ENCODE measurements at places on chromosomes 3 and 15.

DNA sequence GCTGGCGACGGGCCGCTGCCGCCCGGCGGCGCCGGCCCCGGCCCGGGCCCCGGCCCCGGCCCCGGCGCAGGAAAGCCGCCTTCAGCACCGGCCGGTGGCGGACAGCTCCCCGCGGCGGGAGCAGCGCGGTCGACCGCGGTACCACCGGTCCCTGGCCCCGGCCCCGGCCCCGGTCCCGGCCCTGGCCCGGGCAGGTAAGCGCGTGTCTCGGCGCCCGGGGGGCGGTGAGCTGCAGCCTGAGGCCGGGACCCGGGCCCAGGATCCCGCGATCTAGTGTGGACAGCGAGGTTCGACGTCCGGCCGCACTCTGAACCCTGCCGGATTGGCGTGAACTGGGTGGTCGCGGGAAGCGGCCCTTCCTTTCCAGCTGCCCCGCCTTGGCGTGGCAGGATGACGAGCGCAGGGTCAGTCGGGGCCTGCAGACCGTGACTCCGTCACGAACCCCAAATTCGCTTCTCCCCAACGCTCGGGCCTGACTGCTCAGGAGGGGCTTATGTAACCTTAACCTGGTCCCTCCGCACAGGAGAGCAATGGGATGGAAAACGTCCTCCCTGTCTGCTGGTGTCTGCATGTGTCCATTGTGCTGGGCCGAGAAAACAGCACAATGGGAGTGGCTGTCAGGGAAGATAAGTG is 472 bp downstream of the BSN start:
- DNase-seq = no peak

DNA sequence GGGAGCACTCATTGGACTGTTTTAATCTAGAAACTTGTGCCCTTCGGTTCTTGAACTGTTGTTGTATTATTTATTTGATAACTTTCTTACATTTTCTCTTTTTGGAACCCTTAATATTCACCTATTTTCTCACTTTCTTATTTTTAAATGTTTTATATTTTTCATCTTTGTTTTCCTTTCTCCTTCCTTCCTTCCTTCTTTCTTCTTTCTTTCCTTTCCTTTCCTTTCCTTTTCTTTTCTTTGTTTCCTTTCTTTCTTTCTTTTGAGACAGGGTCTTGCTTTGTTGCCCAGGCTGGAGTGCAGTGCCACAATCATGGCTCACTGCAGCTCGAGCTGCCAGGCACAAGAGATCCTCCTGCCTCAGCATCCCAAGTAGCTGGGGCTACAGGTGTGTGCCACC is 108.5 kb downstream of the TBC1D2B start:
- no peak for DNase-seq

DNA sequence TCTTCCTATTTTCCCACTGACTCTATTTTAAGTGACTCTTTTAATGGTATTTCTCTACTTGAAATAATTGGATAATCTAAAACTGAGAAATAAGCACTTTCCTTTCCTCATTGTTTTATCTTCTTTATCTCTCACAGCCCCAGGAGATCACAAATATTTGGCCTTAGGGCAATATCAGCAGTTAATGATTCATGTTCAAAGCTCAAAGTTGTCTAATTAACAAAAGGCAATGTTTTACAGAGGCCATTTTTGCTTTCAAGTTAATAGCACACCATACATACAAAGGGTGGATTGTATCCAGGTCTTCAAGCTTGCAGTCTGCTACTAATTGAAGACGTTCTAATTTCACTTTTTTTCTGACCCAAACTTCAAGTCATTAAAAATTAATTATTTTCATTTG is 120.1 kb downstream of the LRRN1 start:
- no peak for DNase-seq

DNA sequence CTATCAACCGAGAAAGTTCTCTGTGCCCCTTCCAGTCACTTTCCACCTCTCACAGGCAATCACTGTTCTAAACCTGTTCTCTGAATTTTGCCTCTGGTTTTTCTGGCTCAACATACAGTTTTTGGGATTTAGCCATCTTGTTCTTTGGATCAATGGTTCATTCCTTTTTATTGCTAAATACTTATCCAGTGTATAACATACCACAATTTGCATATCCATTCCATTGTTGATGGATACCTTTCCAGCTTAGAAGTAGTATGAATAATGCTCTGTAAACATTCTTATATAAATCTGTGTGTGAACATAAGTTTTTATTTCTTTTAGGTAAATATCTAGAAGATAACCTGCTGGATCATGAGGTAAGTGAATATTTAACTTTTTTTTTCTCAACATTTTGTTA is 87.8 kb upstream of the FNDC3B start:
- DNase-seq = no peak

GRCh38 chr15:33822479-33822878 is 145.8 kb upstream of the CHRM5 start:
- DNase-seq = no peak

GRCh38 chr3:158107605-158108444 is 1.6 kb upstream of the SHOX2 start:
- DNase-seq = no peak

- DNase-seq = no peak
Measured at GRCh38 chr3:72789786-72790185, 58.5 kb downstream of the SHQ1 start.

DNA sequence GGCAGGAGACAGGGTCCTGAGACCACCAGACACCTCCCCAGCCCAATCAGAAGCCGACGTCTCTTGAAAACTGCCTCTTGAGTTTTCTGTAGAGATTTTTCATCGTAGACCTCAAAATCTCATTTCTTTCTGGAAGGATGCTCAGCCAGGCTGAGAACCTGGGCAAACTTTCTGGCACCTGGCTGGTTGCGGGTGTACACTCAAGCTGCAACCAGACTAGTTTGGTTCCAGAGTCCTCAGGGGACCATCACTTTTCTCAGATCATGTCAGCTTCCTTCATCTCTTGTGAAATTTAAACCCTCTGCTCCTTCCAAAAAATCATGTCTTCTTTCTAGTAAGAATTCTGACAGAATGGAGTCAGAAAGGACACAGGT is 45.1 kb downstream of the CMTM7 start:
- DNase-seq = no peak

DNA sequence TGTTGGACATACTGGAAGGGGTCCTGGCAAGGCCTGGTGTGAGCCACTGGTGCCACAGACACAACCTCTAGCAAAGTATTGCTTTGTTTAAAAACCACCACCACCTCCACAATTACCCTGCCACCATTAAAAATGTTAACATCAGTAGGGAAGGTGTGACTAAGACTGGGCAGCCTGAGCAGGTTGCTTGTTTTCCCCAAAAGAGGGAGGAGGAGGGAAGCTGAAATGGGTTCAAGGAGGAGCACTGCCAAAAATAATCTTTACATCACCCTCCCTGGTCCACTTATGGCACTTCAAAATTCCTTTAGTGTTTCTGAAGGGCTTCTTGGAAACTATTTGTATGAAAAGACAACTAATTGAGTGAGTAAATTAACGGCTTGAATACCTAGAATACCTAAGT is 99.8 kb upstream of the FGF7 start:
- DNase-seq = no peak

DNA sequence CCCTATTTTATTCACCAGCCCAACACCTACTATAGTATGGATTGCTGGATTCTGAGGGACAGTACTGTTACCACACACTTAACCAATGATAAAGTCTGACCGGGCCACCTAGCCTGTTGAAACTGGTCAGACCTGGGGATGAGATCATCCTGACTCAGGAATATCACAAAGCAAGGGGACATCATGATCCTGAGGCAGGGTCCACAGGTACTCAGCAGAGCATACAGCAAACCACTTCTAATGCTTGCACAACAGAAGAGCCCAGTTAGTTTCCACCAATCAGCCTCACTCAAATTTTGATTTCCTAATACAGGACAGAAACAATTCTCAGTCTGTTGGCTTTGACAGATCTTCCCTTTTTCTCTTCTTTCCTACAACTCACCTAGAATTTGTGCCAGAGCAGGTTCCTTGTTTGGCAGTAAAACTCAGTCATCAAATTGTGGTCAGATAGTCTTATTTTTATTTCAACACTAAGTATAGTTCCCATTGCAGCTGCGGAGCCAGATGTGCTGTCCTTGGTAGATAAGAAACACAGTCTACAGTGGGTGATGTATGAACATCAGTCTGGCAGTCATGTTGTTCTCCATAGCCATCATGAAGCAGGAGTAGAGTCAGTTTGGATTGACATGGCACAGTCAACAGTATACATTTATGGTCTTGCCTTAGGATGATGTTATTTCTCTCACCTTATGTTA is 90.1 kb upstream of the PRR23C start:
- no peak for DNase-seq

- no peak for DNase-seq
Measured at GRCh38 chr15:83769411-83769999, 115.6 kb downstream of the ADAMTSL3 start.

DNA sequence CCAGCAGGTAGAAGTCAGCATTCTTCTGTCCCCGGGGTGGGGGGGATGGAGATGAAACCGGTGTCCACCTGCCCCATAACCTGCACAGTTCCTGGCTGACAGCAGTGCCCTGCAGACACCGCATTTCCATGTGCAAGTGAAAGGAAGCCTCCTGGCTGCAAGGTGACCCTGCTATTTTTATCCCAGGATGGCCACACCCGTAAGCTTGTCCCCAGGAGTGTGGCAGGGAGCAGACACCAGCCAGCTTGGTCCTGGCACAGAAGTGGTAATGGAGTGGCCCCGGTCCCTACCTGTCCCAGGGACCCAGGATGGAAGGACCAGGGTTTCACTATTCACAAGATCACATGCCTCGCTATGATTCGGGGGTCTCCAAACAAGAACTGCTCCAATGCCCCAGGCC is 85.3 kb upstream of the RPL32 start:
- no peak for DNase-seq
